Brain (organoid and tissue), 16 donors: ENCODE measurements at places on chromosomes 2 and 18.

DNA sequence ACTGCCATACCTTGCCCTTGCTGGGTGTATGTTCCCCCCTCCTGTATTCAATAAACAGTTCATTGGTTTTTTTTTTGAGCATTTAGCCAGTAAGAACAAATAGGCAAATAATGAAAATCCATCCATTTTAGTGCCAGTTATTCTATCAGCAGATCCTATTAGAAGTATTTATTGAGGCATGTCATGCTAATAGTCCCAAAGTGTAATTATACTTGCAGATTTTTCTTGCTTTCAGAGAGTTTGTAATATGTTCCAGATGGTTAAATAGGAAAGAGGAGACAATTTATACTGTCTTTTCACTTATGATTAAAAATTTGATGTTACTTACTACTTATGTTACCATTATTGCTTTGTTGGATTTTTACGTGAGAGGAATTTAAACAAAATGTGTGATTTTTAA, 127.6 kb downstream of the NCOA1 start:
- DNase-seq: peak; percentile 16

- no peak for DNase-seq
Measured at GRCh38 chr2:240013343-240013742, 11.8 kb downstream of the NDUFA10 start.

- no peak for DNase-seq
Measured at GRCh38 chr2:191078165-191078867, 64.3 kb upstream of the STAT1 start.

- DNase-seq: no peak
Measured at GRCh38 chr2:62744603-62745002, 39.1 kb downstream of the EHBP1 start.

GRCh38 chr2:219574484-219575311, 2.6 kb downstream of the INHA start:
- DNase-seq: no peak

GRCh38 chr2:112709703-112710102, 11.1 kb upstream of the NT5DC4 start:
- no peak for DNase-seq

DNA sequence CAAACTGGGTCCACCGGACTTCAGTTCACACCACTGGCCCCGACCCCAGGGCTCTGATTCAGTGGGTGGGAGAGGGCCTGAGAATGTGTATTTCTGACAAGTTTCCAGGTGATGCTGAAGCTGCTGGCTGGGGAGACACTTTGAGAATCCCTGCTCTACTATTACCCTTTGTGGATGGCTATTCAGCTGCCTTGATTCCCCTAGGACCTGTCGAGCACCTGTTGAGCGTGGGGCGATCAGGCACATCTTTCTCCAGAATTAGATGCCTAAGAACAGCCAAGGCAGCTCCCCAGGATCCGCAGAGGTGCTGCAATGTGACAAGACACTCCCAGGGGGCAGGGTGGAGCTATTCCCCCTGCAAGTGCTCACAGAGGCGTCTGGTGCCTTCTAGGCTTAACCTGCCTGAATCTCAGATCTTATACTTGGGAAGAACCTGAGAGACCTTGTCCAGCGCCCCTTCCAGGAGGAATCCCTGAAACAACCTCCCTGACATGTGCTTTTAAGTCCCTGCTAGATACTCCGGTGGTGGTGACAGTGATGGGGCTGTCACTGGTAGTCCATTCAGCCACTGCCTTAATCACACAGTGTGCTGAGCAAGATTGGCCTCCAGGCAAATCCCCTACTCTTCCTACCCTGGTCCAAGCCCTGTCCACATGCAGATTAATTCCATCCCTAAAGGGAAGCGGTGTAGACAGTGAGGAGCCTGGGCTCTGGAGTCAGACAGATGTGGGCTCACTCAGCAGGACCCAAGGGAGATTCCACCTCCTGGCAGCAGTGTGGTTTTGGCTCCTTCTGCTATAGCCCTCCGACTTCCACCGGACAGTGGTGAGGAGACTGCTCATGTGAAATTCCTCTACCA, 43.4 kb upstream of the OTOF start:
- no peak for DNase-seq

DNA sequence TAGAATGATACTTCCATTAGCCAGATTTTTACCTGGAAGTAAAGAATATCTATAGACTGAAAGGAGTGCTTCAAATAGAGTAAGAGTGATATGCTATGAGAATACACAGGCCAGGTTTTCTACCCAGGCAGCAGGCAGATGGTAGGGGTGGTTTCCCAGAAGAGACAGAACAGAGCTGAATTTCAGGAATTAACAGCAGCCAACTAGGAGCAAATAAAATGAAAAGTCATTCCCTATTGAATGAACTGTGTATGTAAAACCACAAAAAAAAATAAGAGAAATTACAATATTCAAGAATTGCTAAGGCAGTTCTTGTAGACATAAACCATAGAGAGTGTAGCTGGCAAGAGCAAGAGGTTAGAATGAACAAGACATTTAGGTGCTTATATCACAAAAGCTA, 336.8 kb downstream of the KCNJ3 start:
- no peak for DNase-seq

DNA sequence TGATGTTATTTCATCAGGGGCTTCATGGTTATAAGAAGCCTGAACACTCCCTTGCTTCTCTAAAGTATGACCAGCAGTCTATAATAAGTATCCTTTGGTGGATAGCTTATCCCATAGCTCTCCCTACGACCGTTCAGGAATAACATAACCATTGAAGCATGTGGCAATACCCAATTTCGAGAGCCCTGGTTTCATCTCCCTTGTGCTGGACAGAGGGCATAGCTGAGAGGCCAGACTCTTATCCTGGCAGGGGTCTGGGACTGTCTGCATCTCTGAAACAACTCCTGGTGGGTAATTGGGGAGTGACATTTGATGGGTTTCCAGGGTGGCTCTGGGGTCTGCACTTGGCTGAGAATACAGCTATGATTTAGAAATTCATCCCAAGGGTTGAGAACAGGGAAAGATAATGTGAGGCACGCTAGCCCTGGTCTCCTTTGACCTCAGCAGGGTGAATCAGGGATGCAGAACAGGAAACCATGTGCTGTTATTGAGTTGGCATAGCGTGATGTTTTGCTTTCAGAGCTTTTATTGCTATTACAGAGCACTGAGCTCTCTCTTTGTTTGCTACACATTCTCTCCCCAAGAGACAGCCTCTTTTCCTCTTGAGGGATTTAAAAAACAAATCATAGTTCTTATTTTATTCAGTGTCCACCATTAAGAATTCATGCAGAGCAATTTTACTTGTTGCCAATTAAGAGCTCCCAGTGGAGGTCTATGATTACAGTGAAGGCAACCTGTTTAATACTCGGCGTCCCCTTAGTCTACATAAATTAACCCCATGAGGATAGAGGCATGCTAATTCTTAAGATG, 274.5 kb downstream of the NCKAP5 start:
- DNase-seq: peak; percentile 1

DNA sequence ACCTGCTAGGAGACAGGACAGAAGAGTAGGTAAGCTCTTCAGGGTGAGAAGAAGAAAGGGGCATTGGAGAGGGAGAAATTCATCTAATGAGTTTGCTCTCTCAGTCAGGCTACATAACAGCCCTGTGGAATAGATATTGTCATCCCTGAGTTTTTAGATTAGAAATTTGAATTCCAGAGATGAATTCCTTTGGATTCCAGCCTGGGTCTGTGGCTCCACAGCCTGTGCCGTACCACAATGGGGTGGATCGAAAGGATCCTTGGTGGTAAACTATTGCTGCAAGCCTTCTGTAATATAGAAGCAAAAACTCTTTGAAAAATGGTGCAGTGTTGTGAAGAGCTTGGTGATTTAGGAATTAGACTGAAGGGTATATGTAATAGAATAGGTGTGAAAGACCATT, 21.0 kb downstream of the MYO1B start:
- no peak for DNase-seq

GRCh38 chr2:146305164-146305563, 1539.7 kb upstream of the ACVR2A start:
- DNase-seq: no peak

DNA sequence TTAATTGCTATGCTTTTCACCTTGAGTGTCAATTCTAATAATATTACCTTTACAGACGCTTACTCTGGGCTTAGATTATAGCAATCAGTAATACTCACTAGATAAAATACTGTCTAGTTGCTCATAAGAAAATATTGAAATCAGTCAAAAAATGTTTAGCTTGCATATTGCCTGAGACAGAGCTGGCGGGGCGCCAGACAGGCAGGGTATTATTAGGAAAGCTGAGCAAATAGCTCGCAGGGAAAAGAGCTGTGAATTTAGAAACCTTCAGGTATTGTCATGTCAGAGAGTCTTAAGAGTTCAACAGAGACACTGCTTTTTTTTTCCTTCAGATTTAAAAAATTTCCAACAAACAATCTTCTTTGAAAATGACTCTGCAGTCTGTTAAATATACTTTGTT, 118.4 kb downstream of the MEIS1 start:
- DNase-seq: no peak

- DNase-seq: no peak
Measured at GRCh38 chr2:240933966-240934700, 28.0 kb downstream of the CROCC2 start.

- DNase-seq: no peak
Measured at GRCh38 chr18:33540392-33540791, 37.6 kb upstream of the ASXL3 start.

- no peak for DNase-seq
Measured at GRCh38 chr2:8030573-8031303, 651.1 kb upstream of the ID2 start.

GRCh38 chr2:1811258-1811970, 67.1 kb upstream of the PXDN start:
- DNase-seq: no peak

DNA sequence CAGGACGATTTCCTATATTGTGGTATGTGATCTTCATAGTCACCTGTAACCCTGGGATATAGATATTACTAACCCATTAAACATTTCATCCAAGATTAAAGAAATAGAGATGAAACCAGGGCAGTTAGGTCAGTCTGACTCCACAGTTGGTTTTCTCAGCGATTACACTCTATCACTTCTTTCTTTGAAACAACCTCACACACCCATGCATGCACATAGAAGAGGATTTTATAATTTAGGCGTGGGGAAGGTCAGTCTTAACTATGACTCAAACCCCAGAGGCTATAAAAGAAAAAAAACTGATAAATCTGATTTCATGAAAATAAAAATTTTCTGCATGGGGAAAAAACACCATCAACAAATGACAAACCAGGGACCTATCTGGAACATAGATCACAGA, 54.2 kb downstream of the BCL2 start:
- DNase-seq: no peak

- no peak for DNase-seq
Measured at GRCh38 chr2:112220831-112221230, 34.0 kb downstream of the ZC3H8 start.

GRCh38 chr2:86552889-86553288, 10.4 kb downstream of the CHMP3 start:
- no peak for DNase-seq

DNA sequence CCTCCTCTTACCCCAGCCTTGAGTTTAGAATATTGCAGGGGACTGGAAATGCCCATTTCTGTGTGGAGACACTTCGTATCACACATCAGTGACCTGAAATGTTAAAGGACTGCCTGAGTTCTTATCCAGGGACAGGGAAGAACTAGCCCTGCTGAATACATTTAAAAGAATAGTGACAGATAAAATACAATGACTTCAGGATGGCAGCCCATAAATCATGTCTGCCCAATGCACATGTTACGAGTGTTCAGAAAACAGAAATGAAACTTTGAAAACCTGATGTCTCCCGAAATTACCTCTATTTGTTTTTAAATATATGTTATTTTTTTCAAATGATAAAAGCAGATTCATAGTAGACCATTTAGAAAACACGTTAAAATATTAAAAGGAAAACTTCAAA, 22.3 kb upstream of the RAB12 start:
- no peak for DNase-seq

DNA sequence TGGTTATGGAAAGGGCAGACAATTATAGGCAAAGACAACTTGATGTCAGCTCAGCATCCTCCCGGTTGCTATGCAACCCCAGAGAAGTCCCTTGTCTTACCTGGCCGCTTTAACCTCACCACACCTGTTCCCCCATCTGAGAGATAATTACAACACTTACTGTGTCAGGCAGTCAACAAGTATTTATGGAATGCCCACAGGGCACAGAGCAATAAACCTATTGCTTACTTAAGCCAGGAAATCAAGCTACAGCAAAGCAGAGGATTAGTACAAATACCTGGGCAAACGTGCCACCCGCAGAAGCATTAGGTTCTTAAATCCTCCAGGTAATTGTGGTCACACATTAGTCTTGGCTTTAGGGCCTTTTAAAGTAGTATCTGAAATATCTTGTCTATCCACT, 320.4 kb upstream of the REV1 start:
- DNase-seq: no peak

DNA sequence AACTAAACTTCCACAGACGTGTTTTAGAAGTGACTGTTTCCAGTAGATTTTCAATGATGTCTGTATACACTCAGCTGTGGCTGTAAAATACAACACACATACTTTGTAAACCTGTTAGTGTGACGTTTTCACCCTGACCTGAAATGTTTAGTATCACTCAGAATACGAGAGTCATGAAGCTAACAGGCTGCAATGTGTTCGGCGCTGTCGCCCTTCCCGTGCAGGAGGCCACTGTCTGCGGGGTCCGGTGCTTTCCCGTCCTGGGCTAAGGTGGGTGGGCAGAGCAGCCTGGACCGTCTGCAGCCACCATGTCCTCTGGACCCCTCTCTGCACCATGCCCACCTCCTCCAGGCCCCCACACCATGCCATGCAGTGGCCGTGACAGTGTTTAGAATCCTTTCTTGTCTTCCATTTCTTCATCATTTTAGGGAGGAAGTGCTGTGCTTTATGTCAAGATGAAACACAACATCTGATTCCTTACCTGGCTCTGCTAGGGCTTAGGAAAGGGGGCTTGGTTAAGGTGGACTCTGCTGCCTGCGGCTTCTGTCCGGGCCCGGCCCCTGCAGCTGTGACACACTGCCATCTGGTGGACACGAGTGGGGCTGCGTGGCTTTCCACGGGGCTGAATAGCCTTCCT, 53.8 kb upstream of the RBM44 start:
- peak; percentile 89 for DNase-seq

DNA sequence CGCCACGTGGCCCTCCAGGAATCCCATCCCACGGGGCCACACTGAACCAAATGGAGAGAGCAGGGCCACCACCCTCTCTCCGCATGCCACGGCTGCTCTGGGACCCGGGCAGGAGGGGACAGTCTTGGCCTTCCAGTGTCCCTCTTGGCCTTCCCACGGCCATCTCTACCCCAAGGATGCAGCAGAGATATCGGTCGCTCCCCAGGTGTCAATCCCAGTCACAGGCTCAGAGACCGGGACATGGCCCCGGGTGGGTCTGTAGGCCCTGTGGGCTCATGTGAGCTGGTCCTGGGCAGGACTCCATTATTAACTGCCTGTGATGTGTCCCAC, 15.3 kb downstream of the CAPN10 start:
- no peak for DNase-seq

DNA sequence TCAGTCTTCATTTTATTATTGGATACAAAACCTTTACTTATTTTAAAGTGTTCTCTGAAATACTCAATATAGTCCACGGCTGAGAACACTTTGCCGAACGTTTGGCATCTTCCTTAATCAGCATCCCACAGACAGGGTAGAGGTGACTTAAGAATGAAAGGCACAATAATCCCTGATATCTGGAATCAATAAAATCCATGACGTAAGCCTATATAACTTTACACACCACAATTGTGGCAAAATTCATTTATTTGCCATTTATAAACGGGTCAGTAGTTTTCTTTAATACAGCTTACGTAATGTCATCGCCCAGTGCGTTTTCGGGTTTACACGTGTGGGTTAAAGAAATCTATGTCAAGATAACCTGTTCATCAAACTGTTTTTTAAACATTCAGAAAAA, 1.3 kb downstream of the MGAT4A start:
- DNase-seq: no peak
